ENCODE measurements at places on chromosomes 6 and 20. TPM values are rescaled to one million over a fixed set of nuclear protein-coding genes. Genes with fewer than 3 reads are reported as not detected.

Gene MYLK4
- 1.3 TPM for total RNA-seq

Gene LIN28B
- total RNA-seq = 0.18 TPM

Gene SPATS1
- total RNA-seq = not detected

Gene TRIM31
- total RNA-seq = not detected

Gene DEFB125
- not detected for total RNA-seq

Gene BTN1A1
- not detected for total RNA-seq

Gene CALHM4
- not detected for total RNA-seq

Gene TAF4
- 13.7 TPM for total RNA-seq

Gene MLIP
- total RNA-seq = 5.0 TPM

Gene STMND1
- total RNA-seq = not detected

Gene C6orf15
- not detected for total RNA-seq

Gene RPP40
- 15.5 TPM for total RNA-seq

Gene KPNA5
- 21.1 TPM for total RNA-seq

Gene CLPSL1
- total RNA-seq = not detected

Gene PRPH2
- 3.9 TPM for total RNA-seq

Gene KHDC1L
- total RNA-seq = not detected

Gene VSTM2L
- 4.7 TPM for total RNA-seq

Gene ZBTB12
- 14.4 TPM for total RNA-seq

Gene EBF4
- total RNA-seq = 18.3 TPM

Gene PARD6B
- total RNA-seq = 50.8 TPM

Gene SLC35B3
- total RNA-seq = 17.4 TPM

Gene IL17A
- total RNA-seq = not detected

Gene TREML2
- 0.76 TPM for total RNA-seq

Gene PNLDC1
- total RNA-seq = not detected

Gene LTB
- 3.1 TPM for total RNA-seq

Gene SAMD3
- total RNA-seq = 2.0 TPM

Gene CLVS2
- total RNA-seq = 0.18 TPM

Gene DYNLRB1
- total RNA-seq = 72.3 TPM

Gene SCGN
- total RNA-seq = 0.35 TPM

Gene KCNK15
- total RNA-seq = 0.23 TPM

Gene SAMD10
- 6.5 TPM for total RNA-seq

Gene VPS52
- 54.4 TPM for total RNA-seq

Gene SIGLEC1
- 4.4 TPM for total RNA-seq

Gene NINL
- total RNA-seq = 27.0 TPM

Gene USP49
- 9.1 TPM for total RNA-seq

Gene LHFPL5
- total RNA-seq = not detected

Gene ZC3H12D
- 1.3 TPM for total RNA-seq

Gene FUCA2
- 33.2 TPM for total RNA-seq

Gene BTN2A1
- total RNA-seq = 22.5 TPM

Gene SMIM26
- 155 TPM for total RNA-seq

Gene GATA5
- 11.7 TPM for total RNA-seq

Gene MYO6
- 53.4 TPM for total RNA-seq

Gene ARMC2
- 4.4 TPM for total RNA-seq

Gene SEC63
- 43.7 TPM for total RNA-seq

Gene CNKSR3
- 25.0 TPM for total RNA-seq

Gene SLX4IP
- total RNA-seq = 6.7 TPM

Gene ULBP1
- 0.29 TPM for total RNA-seq

Gene CRYBG1
- 28.1 TPM for total RNA-seq

Gene NPBWR2
- total RNA-seq = not detected

Gene RAMACL
- 2.6 TPM for total RNA-seq

Gene FGD2
- 10.9 TPM for total RNA-seq

Gene HMGN4
- 47.4 TPM for total RNA-seq

Measured in metanephros (tissue), 2 donors.